CD4-positive, alpha-beta T cell treated with Interleukin-1 beta for 1 hour (primary cell): ENCODE measurements at places on chromosomes 2 and 18.
A peak's percentile ranks its signal among the peaks of the same experiment; 100 is the strongest.

- DNase-seq: no peak
Measured at GRCh38 chr18:76350134-76351025, 144.7 kb downstream of the ZNF516 start.

DNA sequence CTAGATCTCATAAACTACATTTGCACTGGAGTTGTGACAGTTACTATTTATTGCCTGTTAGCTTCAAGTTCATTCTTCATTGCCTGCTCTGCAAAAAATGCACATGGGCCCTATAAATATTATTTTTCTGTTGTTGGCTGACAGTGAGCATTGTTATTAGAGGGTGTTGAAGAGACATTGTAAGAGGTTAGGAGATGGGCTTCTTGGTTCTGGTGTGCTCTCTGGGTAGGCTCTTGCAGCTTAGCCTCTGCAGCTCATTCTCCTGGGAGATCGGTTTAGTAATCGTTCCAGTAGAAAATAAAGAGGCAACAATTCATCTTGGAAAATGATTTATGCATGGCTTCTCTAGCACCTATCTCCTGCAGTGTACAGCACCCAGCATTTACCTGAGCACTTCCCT, 113.8 kb upstream of the SCN7A start:
- no peak for DNase-seq

DNA sequence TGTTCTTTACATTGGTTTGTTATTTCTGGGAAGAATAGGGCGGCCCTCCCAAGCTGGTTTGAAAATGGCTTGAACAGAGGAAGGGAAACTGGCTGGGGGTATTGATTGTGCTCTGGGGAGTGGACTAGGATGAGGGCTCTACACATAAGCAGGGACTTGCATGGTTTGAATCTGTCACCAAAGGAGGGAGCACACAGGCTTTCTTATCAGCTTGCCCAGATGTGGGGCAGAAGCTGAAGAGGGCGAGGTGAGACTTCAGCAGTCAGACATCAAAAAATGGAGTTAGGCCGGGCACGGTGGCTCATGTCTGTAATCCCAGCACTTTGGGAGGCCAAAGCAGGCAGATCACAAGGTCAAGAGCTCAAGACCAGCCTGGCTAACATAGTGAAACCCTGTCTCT, 7.2 kb upstream of the RAB12 start:
- DNase-seq: no peak

GRCh38 chr2:196170213-196170605, 1.2 kb downstream of the STK17B start:
- peak; percentile 73 for DNase-seq

DNA sequence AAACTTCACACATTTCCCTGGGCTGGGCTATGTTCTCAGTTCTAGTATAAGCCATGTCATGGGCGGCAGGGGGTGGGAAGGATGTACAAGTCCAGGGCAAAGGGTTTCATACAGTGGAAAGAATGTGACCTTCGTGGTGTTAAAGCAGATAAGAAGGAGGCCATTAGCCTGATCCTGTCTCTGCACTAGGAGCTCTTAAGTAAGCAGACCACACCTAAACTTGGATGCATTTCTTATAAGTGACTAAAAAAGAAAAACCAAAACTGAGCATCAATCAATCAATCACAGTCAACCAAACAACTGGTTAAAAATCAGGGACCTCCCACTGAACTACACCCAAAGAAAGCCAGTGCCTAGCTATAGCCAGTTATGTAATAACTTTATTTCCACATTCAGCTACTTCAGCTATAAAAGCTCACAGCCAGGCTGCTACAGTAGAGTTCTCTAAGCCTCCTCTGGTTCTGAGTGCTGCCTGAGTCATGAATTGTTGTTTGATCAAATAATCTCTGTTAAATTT, 46.8 kb upstream of the RIOK3 start:
- DNase-seq: no peak

DNA sequence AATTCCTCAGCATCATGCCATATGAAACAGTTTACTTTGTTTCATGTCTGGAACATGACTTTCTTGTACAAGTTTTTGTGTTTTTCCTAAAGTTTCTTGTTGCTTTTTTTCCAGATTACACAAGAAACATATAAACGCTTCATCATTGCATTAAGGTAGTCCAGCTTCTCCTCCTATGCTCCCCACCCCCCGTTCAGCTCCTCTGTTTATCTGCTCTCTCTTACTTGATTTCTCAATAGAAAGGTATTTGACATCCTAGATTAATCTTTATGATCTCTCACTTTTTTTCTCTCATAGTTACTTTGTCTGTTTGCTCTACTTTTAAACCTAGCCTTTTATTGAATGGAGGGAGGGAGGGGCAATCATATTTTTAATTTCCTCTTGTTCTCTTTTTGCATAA, 25.4 kb downstream of the SLC40A1 start:
- no peak for DNase-seq
